Activated naive CD4-positive, alpha-beta T cell treated with anti-CD3 and anti-CD28 coated beads for 36 hours (primary cell): ENCODE measurements at places on chromosomes 4 and X. TPM values are rescaled to one million over a fixed set of nuclear protein-coding genes. Genes with fewer than 3 reads are reported as not detected.
A peak's percentile ranks its signal among the peaks of the same experiment; 100 is the strongest.

DNA sequence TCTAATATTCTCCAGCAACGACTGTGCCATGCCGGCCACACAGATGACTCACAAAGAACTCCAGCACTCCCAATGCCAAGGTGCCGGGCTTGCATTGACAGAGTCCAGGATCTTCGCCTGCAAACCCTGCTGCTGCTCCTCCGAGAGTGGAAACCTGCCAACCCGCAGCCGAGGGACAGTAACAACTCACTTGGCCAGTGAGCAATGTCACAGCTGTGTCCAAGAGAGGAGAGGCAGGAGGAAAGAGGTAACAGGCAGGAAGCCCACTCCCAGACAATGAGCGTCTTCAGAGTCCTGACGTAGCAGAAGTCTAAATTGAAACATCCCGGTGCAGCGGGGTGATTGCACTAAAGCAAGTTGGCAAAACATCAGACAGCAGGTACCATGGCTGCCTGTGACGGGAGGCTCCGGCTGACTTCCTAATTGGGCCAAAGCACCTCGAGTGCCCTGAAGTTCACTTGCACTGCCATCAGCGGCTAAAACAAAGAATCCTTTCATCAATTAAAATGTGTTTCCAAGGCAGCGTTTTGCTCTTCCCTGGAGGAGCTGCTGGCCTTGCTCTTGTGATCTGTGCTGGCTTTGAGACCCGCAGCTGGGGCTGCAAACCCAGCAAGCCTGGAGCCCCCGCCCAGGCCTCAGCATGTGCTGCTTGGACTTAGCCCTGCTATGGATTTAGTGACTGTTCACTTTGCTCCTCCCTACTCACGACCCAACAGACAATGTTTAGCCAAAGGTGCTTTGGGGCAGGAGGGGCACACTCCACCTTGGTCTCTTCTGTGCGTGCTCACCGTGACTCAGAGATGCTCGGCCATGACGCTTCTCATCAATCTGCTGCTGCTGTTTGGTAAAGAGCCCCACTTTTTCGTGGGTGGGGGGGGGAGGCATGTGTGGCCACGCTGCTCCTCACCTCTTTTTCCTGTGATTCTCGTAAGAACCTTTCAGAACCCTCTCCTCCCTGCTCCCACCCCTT lies 36.5 kb downstream of the DCTD start:
- peaks cover 58% of the 10 kb centered on the region for H3K36me3 ChIP-seq
- H3K4me3 ChIP-seq: no peak overlapping the region
- no peaks in the 10 kb centered on the region for H3K4me1 ChIP-seq
- no peak for DNase-seq
- H3K27ac ChIP-seq: no peak overlapping the region

- no peaks in the 10 kb centered on the region for H3K36me3 ChIP-seq
- H3K27ac ChIP-seq: no peak overlapping the region
- DNase-seq: peak; percentile 6
- no peak overlapping the region for H3K4me3 ChIP-seq
- H3K4me1 ChIP-seq: no peaks in the 10 kb centered on the region
- no peaks in the 10 kb centered on the region for H3K27me3 ChIP-seq
These were observed 726.5 kb downstream of the FAM133A start for GRCh38 chrX:94400488-94400887.

TKTL1 gene
- not detected for total RNA-seq

GRCh38 chr4:180932370-180933001 lies 1310.7 kb upstream of the TENM3 start:
- H3K4me1 ChIP-seq: no peaks in the 10 kb centered on the region
- H3K27me3 ChIP-seq: no peaks in the 10 kb centered on the region
- H3K36me3 ChIP-seq: no peaks in the 10 kb centered on the region
- no peak for DNase-seq
- H3K4me3 ChIP-seq: no peak overlapping the region
- H3K27ac ChIP-seq: no peak overlapping the region

DNA sequence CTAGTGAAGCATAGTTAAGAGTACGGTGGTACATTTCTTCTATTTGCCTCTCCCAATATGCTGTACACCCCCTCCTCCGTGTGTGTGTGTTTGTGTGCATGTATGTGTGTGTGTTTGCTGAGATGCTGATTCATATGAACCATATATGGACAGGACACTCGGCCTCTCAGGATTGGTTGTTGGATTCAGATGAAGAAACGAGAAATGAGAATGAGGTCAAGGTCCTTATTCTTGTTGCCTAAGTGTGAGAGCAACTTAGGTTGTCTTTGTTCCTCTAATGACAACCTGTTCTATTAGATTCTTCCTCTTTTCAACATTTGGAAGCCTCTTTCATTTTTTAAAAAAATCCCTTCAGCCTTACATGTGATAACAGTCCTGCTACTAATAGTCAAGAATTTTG lies 1387.6 kb downstream of the STIM2 start:
- no peaks in the 10 kb centered on the region for H3K36me3 ChIP-seq
- H3K4me1 ChIP-seq: no peaks in the 10 kb centered on the region
- H3K27me3 ChIP-seq: no peaks in the 10 kb centered on the region
- H3K27ac ChIP-seq: no peak overlapping the region

PAGE4 gene
- not detected for total RNA-seq

DNA sequence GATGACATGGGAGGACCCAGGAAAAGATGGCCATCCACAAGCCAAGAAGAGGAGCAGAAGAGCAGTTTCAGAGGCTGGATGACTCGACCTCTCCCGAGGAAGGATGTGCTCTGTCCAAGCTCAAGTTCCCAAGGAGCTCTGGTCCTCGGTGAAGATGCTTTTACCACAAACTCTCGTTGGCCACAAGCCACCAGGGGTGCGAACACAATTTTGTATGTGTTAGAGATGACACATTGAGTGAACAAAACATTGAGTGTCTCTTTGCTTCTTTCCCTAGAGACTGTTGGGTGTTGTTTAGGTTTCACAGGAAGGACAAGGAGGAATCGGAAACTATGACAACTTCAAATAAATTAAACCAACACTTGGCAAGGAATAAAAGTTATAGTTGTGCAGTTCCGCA lies 26.3 kb downstream of the FGFBP1 start:
- H3K27me3 ChIP-seq: peaks cover 8% of the 10 kb centered on the region
- no peaks in the 10 kb centered on the region for H3K4me1 ChIP-seq
- no peak overlapping the region for H3K4me3 ChIP-seq

DNA sequence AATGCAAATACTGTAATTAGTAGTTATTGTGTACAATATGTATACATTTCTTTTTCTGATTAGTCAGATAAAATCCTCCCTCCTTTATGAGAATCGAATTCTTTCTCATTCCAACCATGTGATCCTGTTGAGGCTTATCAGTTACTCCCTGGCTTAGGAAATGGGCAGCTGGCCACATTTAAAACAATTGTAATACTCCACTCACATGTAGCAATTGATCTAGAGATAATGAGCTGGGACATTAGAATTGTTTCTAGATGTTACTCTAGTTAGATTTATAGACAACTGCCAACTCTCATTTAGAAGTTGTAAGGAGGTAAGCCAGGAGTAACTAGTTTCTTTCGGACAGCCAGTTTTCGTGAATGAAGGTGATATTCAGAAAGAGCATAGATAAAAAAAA lies 859.3 kb upstream of the AADAT start:
- DNase-seq: no peak
- no peak overlapping the region for H3K4me3 ChIP-seq
- no peak overlapping the region for H3K27ac ChIP-seq
- no peaks in the 10 kb centered on the region for H3K36me3 ChIP-seq
- H3K27me3 ChIP-seq: no peaks in the 10 kb centered on the region

GJB1 gene
- total RNA-seq: not detected

- DNase-seq: no peak
- no peak overlapping the region for H3K4me3 ChIP-seq
- no peak overlapping the region for H3K27ac ChIP-seq
- H3K27me3 ChIP-seq: no peaks in the 10 kb centered on the region
These were observed 21.0 kb downstream of the SULT1E1 start for GRCh38 chr4:69838977-69839376.

DNA sequence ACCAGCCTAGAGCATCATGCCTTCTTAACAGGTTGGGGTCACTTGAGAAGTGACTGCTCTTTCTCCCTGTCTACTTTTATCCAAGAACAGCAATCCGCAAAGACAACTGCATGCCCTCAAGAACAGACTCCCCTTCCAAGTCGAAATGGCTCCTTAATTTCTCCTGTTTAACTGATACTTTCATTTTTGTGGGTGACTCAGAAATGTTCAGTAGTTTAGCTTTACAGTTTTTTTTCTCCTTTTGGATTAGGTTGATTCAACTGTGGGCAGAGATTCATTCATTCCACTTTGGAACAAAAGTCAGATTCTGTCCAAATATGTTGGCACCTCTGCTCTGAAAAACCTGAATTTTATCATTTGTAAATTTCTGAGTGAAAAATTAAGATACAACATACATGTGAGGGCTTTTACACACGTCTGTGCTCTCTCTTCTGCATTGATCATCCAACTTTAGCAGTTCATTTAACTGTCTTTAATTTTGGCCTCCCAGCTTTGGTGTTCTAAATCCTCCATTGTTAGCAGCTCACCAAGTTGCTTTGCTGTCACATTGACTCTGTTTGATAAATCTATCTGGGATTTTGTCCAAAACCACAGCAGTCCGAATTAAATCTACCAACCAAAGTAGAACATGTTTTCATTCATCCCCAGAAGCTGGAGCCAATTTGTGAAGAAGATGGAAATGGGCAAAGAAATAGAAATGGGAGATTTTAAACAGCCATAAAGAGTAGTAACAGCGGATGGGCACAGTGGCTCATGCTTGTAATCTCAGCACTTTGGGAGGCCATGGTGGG lies 50.0 kb downstream of the HOPX start:
- H3K27ac ChIP-seq: no peak overlapping the region
- peaks cover 2% of the 10 kb centered on the region for H3K36me3 ChIP-seq
- H3K4me3 ChIP-seq: no peak overlapping the region
- H3K4me1 ChIP-seq: no peaks in the 10 kb centered on the region

DNA sequence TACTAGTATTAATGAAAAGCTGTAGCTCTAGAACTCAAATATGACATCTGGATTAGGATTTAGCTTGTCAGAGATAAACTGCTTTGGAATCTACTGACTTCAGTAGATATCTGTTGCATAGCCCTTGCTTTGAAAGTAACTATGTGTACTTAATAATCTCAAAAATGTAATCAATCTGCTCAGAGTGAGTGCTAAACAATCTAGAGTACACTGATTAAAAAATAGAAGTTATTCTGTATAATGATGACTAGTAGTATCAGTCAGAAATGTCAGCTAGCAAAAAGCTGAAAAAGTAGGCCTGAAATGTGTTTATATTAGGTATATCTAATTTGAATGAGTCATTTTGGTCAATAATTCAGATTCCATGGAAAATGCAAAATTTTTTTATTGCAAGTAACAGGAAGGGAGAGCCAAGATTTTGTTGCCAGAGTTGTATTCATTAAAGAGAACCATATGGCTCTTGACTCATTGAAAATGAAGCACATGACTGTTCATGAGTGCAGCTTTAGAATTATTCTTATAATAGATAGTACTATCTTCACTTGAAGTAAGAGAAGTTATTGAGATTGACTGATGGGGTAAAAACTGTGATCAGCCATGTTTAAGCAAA lies 20.0 kb downstream of the CLCN3 start:
- peaks cover 36% of the 10 kb centered on the region for H3K36me3 ChIP-seq
- no peaks in the 10 kb centered on the region for H3K27me3 ChIP-seq
- no peak overlapping the region for H3K27ac ChIP-seq
- peaks cover 8% of the 10 kb centered on the region for H3K4me1 ChIP-seq
- no peak overlapping the region for H3K4me3 ChIP-seq

ASMT gene
- total RNA-seq: not detected

DNA sequence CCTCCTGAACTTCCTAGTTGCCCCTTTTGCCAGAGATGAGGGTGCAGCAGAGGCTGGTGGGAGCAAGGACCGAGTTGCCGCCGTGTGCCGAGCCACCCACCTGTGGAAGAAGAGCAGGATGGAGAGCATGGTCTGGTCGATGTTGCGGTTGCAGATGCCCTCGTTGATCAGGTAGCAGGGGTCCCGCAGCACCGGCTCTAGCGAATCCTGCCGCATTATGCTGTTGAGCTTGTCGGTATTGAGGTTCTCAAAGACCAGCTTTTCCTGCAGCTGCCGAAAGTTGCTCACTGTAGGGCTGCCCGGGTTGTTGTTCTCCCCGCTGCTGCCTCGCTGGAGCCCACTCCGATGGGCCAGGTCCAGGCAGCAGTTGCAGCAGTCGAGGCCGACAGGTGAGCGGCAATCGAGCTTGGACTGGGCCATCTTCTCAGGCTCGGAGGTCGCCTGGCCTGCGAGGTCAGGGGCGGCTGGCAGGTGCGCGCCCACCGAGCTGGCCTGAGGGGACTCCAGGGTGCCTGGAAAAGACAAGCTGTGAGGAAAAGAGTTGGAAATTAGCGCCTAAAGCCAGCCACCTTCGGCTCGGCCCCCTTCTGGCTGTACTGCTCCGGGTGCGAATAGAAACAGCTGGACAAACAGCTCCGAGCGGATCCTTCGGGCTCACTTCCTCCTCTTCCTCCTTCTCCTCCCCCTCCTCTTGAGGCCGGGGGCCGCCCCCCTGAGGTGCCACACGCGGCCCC lies 420 bp downstream of the TSC22D3 start:
- no peaks in the 10 kb centered on the region for H3K27me3 ChIP-seq
- peaks cover 4% of the 10 kb centered on the region for H3K4me1 ChIP-seq
- H3K36me3 ChIP-seq: no peaks in the 10 kb centered on the region

- peaks cover 4% of the 10 kb centered on the region for H3K4me1 ChIP-seq
- H3K36me3 ChIP-seq: peaks cover 16% of the 10 kb centered on the region
- H3K27me3 ChIP-seq: no peaks in the 10 kb centered on the region
- no peak for DNase-seq
These were observed 157.0 kb downstream of the TSPAN5 start for GRCh38 chr4:98501383-98501782.

- H3K27me3 ChIP-seq: peaks cover 26% of the 10 kb centered on the region
- H3K36me3 ChIP-seq: no peaks in the 10 kb centered on the region
- DNase-seq: peak; percentile 15
- H3K4me1 ChIP-seq: peaks cover 6% of the 10 kb centered on the region
- H3K27ac ChIP-seq: no peak overlapping the region
These were observed 792 bp downstream of the ADRA2C start for GRCh38 chr4:3766785-3767569.

DNA sequence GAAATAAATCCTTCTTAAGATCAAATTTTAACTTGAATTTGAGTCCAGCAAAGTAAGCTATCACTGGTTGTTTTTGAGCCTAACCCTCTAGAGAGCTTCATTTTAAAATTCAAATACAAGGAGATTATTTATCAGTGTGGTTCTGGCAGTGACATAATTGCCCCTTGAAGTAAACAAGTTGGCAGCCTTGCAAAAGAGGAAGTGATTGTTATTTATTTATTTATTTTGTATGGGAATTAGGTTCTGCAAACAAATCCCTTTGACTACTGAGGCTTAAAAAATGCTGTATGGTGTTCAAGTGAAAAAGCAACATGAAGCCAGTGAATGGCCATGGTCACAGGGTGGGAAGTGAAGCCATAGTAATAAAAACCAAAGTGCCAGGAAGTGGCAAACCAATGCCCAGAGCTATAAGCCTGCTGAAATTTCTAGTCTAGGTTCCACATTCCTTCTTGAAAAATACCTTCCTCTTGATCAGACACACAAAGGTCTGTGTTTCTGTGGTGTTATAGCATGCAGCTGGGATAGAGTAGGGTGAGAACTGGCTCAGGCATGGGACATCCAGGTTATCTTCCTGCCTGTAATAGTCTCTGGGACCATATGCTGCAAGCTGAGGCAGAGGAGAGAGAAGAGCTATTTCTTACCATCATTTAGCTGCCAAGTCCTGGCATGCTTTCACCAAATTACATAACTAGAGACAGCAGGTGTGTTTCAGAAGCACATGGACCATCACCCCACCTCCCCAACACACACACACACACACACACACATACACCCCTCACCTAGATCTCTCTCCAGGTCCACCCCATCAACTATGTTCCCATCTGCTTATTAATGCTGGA lies 47.1 kb upstream of the TSPAN7 start:
- no peak for DNase-seq
- H3K4me3 ChIP-seq: no peak overlapping the region
- no peak overlapping the region for H3K27ac ChIP-seq
- no peaks in the 10 kb centered on the region for H3K36me3 ChIP-seq
- H3K27me3 ChIP-seq: no peaks in the 10 kb centered on the region
